H1 (cell line): ENCODE measurements at places on chromosomes 11 and 22. TPM values are rescaled to one million over a fixed set of nuclear protein-coding genes. Genes with fewer than 3 reads are reported as not detected.

GRCh38 chr11:119523539-119524157, 100.7 kb upstream of the THY1 start:
- no peak for DNase-seq

DNA sequence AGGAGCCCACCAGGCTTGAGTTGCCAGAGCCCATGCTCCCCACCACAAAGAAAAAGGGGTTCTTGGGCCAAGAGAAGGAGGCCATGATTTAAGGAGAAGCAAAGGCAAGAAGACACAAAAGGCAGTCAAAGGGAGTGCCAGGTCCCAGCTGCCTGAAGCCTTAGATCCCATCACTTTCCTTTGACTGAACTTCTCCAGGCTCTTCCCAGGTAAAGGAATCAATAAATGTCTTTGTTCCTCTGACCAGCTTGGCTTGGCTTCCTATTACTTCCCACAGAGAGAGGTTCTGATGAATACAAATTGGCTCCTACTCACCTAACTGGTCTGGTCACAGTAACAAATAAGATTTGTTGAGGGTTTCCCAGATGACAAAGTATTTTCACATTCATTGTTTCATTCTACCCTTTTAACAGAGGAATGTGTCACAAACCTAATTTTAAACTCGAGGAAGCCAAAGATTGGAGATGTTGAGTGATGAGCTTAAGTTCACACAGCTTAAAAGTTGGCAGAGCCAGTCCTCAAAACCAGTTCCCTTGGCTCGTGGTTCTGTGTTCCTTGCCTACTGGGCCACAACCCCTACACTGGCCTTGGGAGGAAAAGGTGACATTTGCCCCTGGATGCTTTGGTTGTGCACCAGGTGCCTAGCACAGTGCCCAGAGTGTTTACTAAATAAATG, 96.4 kb upstream of the SESN3 start:
- DNase-seq, result no peak

- DNase-seq, result no peak
These were observed 23.3 kb upstream of the SERPIND1 start for GRCh38 chr22:20750461-20751184.

DNA sequence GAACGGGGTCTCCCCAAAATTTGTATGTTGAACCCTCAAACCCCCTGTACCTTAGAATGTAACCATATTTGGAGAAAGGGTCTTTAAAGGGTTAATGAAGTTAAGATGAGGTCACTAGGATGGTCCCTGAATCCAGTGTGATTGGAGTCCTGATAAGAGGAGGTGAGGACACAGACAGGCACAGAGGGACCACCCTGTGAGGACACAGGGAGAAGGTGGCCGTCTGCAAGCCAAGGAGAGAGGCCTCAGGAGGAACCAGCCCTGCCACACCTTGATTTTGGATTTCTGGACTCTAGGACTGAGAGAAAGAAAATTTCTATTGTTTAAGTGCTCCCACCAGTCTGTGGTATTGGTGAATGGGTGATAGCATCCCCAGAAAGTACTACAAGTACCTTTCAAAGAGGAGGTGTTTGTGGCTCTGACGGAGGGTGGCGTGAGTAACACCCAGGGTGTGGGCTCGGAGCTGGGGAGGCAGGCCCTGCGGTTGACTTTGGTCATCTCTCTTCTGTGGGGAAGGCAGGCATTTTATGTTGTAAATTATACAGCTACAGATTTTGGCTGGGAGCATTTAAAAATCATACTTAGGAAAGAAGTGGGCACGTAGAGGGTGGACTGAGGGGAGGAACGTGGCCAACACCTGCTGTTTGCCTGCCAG, 13.8 kb downstream of the MRGPRF start:
- no peak for DNase-seq

DNA sequence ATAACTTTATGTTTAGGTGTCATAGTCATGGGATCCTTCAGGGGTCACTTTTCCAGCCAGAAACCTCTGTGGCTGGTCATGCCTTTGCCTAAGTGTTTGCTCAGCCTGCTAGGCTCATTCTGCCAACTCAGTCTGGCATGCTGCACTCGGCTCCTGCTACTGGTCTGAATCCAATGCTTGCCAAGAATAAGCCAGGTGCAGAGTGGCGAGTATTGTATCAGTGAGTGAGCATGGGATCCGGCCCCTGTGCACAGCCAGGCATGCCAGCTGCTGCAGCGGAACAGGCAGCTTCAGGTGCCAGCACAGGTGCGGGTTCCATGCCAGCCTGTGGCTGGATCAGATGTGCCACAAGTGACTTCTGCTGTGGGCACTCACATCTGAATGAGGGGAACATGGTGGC, 1269.3 kb upstream of the CNTN5 start:
- no peak for DNase-seq

DNA sequence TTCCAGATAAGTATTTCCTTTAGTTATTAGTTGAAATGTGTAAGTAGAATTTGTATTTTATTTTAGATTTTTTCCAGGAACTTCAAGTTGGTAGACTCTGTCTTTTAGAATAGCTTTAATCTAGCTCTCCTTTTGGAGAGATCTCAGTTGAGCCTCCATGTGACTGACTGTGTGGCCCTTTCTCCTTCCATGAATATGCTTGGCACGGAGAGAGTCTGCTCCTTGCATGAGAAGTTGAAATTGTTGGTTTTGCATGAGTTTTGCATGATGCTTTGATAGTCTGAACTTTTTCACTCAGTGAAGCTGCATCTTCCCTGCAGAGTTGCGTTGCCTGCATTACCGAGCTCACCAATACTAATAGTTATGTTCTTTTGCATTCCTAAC, 32.8 kb upstream of the CTTN start:
- DNase-seq, result no peak

DNA sequence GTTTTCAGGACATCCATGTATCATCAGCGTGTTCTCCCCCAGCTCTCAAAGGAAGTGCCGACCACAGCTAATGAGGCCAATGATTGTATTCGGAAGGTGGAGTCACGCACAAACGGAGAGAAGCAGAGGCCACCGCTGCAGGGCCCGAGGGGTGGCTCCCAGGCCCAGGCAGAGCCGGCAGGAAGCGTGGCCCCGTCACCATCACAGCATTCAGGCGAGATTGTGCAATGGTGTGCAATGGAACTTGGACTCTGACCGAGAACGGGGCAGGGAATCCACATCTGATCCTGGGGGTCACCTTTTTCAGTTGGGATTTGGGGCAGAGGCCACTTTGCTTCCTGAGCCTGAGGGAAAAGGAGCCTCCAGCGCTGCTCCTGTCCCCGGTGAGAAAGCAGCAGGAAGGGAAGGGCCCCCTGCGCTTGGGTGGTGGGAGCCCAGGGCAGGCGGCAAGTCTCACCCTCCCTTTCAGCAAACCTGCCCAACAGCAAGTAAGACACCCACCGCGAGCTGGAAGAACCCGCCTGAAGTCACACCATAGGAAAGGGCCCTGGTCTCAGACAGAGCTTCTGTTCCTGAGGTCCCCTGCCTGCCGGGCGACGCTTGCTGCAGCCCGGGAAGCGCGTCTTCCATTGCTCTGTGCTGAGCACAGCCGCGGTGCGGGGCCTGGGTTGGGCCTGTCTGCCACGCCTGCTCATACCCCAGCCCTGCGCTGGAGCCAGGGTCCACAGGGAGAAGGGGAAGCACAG, 1430.7 kb downstream of the BRD1 start:
- DNase-seq, result peak; percentile 39

DNA sequence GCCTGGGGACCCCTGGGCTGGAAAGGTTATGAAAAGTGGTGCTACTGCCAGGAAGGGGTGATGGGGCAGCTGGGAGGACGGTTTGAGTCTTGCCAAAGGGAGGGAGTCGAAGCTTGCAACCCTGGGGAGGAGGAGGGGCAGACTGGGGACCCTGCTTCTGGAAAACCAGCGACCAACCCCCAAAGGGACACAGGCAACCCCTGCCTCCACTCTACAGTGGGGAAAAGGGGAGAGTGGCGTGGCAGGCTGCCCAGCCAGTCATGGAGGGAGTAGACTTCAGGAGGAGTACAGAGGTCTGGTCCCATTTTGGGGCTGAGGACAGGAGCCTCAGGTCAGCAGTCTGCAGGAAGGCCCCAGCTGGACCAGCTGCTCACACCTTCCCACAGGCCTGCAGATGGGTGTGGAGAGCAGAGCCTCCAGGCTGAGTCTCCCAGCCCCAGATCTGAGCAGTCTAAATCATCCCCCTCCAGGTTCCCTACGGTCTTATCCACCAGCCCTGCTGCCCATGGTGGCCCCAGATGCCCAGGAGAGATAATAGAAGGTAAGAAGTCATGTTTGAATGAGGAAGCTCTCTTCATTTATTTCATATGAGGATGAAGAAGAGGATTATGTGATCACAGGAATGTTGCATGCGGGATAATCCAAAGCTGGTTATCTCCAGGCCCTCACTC, 3.3 kb downstream of the DDT start:
- no peak for DNase-seq

- DNase-seq, result no peak
These were observed 5.6 kb downstream of the LARGE1 start for GRCh38 chr22:33914699-33915098.

DNA sequence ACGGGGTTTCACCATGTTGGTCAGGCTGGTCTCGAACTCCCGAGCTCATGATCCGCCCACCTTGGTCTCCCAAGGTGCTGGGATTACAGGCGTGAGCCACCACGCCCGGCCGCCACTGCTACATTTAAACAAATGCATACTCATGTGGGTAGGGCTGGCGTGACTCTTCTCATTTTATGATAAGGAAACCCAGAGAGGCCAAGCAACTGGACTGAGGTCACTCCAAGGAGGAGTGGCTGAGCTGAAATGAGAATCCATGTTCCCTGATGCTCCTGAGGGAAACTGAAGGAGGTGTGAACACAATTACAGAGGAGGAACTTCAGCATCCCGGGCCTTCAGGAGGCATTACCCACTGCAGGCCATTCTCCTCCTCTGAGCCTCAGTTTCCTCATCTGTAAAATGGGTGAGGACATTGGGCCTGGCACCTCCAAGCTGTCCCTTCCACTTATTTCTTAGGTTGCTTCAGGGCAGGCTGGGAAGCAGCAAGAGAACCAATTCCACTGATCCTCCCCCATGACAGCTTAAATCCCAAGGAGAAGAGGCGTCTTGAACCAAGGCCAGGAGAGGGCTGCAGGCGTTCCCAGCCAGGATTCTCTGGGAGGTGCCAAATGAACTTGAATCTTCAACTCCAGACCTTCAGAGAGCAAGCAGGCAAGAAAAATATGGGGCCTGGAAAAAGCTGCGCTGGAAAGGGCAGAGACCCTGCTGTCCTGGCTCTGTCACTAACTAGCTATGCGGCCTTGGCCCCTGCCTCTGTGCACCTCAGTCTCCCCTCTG, 2.9 kb downstream of the TST start:
- DNase-seq, result no peak

DNA sequence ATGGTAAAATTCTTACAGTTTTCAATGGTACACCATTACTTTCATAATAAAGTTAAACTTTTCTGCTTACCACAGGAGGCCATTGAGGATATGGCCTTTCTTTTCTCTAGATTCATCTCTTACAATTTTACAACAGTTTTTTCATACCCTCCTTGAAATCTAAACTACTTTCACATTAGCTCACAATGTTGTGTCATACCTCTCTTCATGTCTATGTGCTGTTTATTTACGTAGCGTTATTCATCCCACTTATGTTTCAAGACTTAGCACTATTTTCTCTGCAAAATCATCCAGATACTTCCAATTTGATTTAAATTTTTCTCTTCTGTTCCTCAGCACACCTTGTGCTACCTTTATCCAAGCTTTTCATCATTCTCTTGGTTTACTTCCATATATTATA, 123.3 kb downstream of the METTL15 start:
- no peak for DNase-seq

DNA sequence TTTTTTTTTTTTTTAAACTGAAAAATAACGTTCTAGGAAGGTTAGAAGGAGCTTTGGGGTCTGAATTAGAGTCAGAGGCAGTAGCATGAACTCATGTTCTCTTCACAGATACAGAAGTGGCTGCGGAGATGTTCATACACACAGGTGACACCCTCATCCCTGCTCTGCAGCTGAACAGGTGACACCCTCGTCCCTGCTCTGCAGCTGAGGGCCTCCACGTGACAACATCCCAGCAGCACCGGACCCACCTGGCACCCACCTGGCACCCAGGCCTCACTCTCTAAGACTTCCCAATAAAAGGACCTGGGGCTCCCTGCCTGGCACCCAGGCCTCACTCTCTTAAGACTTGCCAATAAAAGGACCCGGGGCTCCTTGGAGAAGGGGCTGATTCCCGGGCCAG, 19.8 kb downstream of the DRD4 start:
- DNase-seq, result no peak

DNA sequence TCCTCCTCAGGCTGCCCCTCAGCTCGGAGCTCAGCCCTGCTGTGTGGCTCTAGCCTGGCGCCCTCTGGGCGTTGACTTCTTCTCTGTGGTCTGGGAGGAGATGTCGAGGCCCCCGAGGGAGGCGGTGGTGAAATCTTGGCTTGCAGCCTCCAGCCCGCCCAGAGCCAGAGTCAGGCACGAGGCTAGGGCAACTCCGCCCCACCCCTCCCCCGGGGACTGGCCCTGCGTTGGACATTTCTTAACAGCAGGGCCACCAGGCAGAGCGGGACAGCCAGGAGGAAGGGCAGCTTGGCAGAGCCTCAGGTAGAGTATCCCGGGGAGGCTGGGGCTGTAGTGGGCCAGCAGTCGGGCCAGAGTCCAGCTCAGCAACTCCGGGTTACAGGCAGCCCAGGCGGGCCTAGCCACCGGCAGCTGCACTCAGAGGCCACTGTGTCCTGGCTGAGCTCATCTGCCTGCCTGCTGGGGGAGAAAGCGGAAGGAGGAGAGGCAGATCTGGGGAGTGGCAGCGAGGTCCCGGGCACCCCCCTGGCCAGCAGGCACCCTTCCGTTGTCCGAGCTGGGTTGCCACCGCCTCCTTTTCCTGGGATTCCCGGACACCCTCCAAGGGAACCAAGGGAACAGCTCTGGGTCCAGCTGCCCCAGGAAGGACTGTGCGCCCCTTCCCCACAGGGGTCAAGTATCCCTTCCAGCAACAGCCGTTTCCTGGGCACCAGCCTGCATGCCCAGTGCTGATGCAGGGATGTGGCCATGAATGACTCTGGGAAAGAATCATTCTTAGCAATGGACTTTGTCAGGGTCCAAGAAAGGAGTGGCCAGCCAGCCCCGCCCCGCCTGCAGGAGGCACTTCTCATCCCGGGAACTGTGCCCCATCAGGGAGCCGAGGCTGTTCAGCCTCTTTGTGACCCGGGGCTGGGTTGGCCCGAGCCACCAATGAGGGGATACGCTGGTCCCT, at the start of gene ALDH3B1:
Gene ALDH3B1, plus strand, starts transcription at position 238 of the 952 bp plus-strand sequence. CDS start 4,971 bp downstream, outside the sequence.
- DNase-seq, result peak; percentile 72

DNA sequence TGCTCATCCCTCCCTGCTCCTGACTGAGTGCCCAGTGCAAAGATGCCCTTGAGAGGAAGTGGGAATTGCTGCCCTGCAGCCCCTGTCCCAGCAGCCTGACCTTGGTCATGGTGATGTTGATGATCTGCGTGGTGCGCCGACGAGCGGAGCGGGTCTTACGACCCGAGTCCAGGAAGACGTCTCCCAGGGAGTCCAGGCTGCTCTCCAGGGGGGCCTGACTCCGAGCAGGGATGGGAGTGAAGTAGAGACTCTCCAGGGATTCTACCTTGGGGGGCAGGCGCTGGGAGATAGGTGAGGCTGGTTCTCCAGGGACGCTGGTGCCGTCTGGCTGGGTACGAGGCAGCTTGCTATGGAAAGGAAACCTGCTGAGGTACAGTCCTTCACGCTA, 8.4 kb downstream of the IL18BP start:
- DNase-seq, result no peak

Gene SAA4
- total RNA-seq, result not detected in 2 replicates

Gene SULT4A1
- 7.0 and 9.1 TPM in 2 replicates for total RNA-seq

Gene FOLR2
- not detected in 2 replicates for total RNA-seq

Gene C11orf16
- total RNA-seq, result not detected in 2 replicates

Gene ANO1
- total RNA-seq, result 4.3 and 5.0 TPM in 2 replicates

Gene DCDC1
- 0.52 and 0.56 TPM in 2 replicates for total RNA-seq

Gene KCNQ1
- total RNA-seq, result 2.0 and 2.4 TPM in 2 replicates

Gene RTN4R
- 21.8 and 22.5 TPM in 2 replicates for total RNA-seq

Gene FJX1
- total RNA-seq, result 13.3 and 14.2 TPM in 2 replicates
